ENCODE measurements at places on chromosomes 7 and 10.

GRCh38 chr7:87038993-87039690 lies 20.3 kb downstream of the ELAPOR2 start:
- DNase-seq: no peak

- DNase-seq: no peak
Observed at GRCh38 chr7:57201895-57202210, 69.6 kb upstream of the ZNF479 start.

DNA sequence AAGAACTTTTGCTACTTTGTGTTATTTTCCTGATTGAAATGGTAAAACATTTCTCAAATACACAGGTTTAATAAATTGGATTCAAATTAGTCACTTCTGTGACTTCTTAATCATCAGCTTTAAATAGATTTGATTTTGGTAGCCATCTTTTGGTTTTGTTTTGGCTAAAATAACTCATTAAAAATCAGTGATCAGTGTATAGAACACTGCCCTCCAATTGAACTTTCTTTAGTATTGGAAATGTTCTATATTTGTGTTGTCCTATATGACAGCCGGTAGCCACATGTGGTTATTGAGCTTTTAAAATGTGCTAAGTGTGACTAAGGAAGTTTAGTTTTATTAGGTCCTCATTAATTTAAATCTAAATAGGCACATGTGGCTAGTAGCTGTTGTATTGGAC lies 50.4 kb downstream of the GLCCI1 start:
- no peak for DNase-seq

DNA sequence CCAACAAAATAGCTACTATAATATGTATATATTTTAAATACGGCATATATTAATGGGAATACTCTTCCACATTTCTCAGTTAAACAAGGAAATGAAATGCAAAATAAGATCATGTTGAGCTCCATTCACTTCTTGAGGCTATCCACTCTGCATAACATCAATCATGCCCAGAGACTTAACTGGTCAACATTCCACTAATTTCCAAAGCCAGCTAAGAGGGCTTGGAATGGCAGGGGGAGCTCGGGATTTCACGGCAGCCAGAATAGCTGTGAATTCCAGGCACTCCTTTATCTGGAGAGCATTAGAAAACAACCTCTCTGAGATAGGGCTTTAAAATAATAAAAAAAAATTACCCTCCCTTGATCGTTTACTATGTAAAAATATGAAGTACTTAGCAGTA lies 194.9 kb upstream of the CDCA7L start:
- DNase-seq: no peak

DNA sequence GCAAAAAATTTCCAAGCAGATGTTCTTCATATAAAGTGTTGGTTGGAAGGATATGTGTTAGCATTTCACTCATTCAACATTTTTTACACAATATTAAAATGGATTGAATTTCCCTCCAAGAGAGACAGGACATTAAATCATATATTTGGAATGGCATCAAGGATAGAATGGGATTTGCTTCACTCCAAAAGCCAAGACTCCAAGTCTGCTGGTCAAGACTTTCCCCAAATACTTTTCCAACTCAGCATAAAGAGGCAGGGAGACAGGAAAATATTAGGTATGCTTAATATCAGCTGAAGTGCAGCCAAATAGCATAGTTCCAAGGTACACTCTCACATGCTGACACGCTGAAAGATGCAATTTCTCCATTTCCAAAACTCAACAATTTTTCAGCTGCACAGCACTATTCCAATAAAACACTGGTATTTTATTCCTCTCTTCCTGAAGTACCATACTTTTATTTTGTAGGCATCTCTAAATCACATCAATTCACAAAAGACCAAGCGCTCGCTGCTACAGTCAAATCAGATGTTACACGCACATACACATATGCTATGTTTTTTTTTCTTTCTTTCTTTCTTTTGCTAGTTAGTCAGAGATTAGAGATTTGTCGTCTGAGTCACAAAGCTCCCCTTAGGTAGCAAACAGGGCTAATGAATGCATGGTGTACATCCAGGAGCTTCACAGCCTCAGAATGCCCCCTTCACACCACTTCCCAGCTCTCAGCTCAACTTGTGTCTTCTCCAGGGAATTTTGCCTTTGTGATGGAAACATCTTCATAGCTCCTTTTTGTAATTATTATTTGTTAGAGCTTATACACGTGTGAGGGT lies 1033.8 kb upstream of the AUTS2 start:
- no peak for DNase-seq

GRCh38 chr7:3787717-3788264 lies 486.7 kb downstream of the SDK1 start:
- DNase-seq: no peak

DNA sequence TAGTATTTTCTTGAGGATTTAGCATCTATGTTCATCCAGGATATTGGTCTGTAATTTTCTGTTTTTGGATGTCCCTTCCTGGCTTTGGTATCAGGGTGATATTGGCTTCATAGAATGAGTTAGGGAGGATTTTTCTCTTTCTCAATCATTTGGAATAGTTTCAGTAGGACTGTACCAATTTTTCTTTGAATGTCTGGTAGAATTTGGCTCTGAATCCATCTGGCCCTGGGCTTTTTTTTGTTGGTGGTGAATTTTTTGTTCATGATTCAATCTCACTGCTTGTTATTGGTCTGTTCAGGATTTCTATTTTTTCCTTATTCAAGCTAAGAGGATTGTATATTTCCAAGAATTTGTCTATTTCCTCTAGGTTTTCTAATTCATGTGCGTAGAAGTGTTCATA lies 192.7 kb downstream of the KIF20B start:
- no peak for DNase-seq

GRCh38 chr7:112086496-112087254 lies 119.5 kb downstream of the DOCK4 start:
- no peak for DNase-seq

DNA sequence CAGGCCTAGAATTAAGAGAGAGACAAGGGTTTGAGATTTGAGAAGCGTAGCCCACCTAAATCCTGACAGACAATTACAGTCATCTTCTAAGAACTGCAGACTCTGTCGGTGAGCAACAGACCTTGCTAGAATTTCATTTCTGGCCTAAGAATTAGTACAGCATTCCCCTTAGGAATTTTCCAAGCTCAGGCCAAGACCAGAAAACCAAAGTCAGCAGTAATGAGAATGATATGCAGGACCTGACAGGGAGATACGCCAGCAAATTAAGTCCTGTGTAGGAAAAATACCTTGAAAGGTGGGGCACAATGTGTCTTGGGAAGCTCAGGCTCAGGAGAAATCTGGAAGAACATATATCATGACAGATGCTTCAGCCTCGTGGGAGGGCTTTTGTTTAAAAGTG lies 52.7 kb upstream of the HERPUD2 start:
- DNase-seq: no peak

- DNase-seq: no peak
Observed at GRCh38 chr10:58642283-58642682, 129.6 kb downstream of the BICC1 start.

DNA sequence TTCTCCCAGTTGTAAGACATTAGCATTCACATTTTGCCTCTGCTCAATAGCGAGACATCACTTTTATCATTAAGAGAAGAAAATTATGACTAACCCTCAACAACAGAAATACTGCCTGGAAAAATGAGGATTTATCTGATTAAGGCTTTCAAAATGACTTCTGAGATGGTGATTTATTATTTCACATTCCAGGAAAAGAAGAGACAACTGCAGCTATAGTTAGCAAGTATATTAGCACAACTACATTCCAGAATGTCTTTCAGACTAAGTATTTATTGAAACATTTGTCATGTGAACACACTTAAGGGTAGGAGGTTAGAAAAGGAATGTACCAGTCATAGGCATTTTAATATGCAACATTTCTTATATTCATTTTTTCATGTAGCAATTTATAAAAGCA lies 162.0 kb downstream of the IQUB start:
- no peak for DNase-seq

GRCh38 chr7:81234896-81235295 lies 316.0 kb upstream of the SEMA3C start:
- no peak for DNase-seq

- no peak for DNase-seq
Observed at GRCh38 chr10:82037076-82037475, 162.1 kb downstream of the NRG3 start.

DNA sequence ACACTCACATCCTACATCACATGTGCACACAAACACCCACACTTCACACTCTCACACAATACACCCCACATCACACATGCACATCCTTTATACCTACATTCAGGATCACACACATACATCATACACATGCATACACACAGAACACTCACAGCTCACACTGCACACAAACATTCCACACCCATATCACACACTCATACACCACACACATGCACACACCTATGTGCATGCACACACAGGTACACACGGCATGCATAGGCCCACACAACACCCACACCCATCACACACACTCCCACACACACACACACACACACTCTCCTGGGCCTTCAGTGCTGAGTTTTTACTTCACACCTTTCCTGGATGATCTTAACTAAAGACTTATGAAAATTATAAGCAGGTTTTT lies 220.5 kb downstream of the DNAJB6 start:
- no peak for DNase-seq

- DNase-seq: no peak
Observed at GRCh38 chr7:87359366-87359765, 13.9 kb downstream of the CROT start.

DNA sequence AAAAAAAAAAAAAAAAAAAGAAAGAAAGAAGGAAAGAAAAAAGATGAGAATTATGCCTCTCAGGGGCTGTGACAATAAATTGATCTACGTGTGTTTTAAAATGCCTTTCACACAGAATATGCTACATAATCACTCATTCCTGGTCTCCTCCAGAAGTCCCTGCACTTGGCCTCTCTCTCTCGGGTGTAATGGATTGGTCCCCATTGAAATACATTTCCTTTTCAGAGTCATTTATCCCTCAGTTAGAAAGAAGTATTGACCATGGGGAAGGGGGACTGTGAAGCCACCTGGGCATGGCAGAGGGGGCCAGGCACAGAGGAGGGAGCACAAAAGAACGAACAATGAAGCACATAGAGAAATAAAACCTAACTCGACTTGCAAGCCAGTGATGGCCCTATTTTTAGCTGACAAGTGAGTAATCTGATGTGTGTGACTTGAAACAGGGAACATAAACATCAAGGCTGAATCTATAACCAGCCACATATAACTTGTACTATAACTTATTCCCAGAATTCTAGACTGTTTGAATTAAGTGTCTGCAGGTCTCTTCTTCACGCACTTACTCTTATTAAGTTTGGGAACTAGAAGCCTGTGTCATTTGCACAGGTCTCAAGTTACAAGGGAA lies 490.8 kb downstream of the KCNMA1 start:
- no peak for DNase-seq

DNA sequence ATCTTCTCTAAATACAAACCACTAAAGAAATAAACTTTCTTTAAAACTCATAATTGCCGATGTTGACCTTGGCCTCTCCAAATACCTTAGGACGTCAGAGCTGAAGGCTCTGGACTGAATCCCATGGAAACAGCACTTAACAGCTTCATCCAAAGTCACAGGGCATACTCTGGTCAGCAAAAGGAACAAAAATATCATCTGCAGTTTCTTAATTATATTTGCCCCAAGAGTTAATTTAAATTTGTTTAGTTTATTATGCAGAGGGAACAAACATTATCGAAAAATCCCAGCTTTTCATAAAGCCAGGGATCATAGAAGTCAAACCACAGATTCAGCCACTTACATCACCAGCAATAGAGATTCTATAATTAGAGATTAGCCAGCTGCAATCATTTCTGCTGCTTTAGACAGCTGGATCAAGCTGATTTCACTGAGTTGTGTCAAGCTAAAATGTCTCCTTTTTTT lies 20.5 kb upstream of the FAM13C start:
- no peak for DNase-seq

- DNase-seq: no peak
Observed at GRCh38 chr7:129405527-129405926, 28.7 kb upstream of the STRIP2 start.

- DNase-seq: no peak
Observed at GRCh38 chr10:17085011-17085725, 44.4 kb downstream of the CUBN start.

GRCh38 chr10:43160046-43160920 lies 22.0 kb downstream of the CSGALNACT2 start:
- DNase-seq: no peak

- DNase-seq: no peak
Observed at GRCh38 chr10:116105264-116105663, 167.7 kb downstream of the GFRA1 start.

GRCh38 chr7:40675741-40676140 lies 540.9 kb downstream of the SUGCT start:
- no peak for DNase-seq

DNA sequence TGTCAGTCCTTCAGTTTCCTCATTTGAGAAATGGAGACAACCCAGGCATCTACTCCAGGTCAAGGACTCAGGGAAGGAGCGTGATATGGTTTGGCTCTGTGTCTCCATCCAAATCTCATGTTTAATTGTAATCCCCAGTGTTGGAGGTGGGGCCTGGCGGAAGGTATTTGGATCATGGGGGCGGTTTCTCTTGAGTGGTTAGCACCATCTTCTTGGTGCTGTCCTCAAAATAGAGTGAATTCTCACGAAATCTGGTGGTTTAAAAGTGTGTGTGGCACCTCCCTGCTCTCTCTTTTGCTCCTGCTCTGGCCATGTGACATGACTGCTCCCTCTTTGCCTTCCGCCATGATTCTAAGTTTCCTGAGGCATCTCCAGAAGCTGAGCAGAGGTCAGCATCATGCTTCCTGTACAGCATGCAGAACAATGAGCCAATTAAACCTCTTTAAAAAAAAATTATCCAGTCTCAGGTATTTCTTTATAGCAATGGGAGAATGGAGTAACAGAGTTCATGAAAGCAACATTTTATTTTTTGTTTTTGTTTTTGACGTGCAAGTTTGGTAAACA lies 30.0 kb downstream of the ARHGAP22 start:
- DNase-seq: no peak

DNA sequence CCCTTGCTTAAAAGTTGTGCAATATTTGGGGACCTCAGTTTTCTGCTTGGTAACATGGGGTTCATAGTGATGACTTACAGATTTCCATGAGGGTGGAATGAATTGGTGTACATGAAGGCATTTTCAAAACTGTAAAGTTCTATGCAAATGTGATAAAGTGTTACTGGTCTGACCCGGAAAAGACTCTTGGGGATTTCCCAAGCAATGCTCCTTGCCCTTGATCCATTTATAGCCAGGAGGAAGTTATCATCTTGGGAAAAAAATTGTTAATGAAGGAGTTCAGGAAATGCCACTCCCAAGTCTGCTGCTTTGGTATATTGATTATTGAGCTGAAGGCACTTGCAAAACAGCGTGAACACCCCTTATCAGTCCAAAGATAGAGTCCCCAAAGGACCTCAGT lies 96.3 kb upstream of the ZPBP start:
- no peak for DNase-seq

- DNase-seq: no peak
Observed at GRCh38 chr7:35355911-35356310, 102.0 kb upstream of the TBX20 start.

DNA sequence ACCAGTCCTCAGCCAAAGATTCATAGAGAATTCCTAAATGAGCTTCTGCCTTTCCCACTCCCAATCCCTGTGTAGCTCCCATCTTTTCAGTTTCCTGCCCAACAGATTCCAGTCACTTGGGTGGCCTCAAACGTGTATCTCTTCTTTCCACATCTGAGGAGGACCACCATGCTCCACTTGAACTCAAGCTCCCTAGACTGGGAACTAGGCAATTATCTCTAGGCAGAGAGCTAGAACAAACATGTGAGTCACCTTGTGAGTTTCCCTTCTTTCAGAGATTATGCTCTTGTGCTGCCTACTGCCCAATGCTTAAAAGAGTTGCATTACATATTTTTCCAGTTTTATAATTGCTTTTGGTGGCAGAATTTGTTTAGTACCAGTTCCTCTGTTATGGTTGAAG lies 178.0 kb downstream of the MDFIC start:
- peak; percentile 24 for DNase-seq
